Activated CD4-positive, alpha-beta T cell treated with anti-CD3 and anti-CD28 coated beads for 24 hours (primary cell): ENCODE measurements at places on chromosomes 7 and 10.

GRCh38 chr7:116571037-116571436, 46.2 kb downstream of the CAV1 start:
- no peak for DNase-seq

DNA sequence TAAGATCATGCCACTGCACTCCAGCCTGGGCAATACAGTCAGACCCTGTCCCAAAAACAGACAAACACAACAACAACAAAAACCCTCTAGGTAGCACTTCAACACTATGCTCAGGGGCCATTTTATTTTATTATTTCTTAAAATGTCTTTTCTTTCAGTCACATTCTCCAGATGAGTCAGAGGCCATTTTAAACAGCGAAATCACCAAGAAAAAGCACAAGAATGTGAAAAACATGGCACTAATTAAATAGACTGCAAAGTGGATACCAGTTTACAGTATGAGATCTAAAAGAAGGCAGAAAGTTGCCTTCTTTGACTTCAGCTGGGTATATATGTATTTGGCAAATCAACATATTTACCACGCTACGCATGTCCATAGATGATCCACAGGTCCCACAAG, 6.1 kb upstream of the FGL2 start:
- no peak for DNase-seq

- no peak for DNase-seq
Observed at GRCh38 chr7:87369216-87369615, 23.8 kb downstream of the CROT start.

DNA sequence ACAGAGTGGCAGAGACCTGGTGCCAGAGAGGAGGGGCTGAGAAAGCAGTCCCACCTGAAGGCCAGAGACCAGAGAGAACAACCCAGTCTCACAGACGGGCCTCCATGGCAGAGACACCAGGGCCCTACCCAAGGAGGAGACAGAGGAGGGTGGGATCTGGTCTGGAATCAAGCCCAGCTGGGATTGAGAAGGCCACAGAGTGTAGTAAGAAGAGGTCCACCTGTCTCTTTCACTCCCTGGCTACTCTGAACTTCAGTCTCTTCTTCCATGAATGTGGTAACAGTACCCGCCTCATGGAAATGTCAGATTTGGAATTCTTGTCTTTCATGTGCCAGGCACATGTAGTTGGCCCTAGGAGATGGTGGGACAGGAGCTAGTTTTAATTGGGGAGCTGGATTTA, 55.6 kb downstream of the CLIP2 start:
- no peak for DNase-seq

- DNase-seq: no peak
Observed at GRCh38 chr10:103254113-103254512, 8.4 kb downstream of the RPEL1 start.

DNA sequence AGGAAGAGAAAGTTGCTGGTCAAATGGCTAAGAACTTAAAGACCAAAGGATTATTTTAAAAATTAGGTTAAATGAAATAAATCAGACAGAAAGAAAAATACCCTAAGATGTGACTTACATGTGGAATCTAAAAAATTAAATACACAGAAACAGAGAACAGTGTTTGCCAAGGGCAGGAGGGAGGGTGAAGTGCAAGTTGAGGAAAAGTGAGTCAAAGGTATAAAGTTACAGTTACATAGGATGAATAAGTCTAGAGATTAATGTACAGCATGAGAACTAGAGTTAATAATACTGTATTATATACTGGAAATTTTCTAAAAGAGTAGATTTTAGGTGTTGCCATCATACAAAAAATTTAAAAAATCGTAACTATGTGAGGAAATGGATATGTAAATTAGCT, 146.3 kb downstream of the MDFIC start:
- DNase-seq: no peak

DNA sequence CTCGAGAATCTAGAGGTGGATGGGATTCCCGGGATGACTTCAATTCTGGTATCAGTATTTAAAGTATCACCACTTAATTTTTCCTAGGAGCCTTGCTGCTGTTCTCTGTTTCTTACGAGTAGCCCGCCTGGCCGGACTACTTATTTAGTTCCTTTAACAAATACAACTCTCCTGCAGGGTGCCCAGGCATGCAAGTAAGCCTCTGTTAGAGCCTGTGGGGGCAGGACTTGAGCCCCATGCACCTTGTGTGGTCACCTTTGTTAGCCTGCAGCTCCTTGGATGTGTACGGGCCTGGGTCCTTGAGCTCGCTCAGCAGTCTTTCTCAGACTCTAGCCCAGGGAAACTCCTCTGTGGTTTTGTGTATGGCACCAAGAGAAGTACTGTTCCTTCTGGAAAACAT, 16.1 kb downstream of the EIF4H start:
- DNase-seq: no peak
